ENCODE measurements at places on chromosomes 4 and X.
A peak's percentile ranks its signal among the peaks of the same experiment; 100 is the strongest.

DNA sequence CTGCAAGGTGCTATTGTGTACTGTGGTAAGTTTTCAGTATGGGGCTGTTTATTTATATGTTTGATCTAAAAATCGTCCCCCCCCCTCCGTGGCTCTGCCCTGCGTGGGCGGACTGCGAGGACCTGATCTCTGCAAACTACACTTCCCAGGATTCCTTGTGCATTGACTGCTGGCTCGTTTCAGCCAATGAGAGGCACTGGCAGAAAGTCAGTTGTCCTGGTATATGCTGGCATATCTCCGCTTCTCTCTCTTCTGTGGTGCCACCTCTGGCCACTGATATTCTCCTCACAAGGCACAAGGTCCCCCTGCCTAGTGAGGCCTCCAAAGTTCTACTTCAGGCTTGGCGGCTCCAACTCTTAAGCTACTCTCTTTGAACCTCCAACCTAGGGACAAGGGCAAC lies 168.8 kb upstream of the ZFP42 start:
- no peak for DNase-seq

DNA sequence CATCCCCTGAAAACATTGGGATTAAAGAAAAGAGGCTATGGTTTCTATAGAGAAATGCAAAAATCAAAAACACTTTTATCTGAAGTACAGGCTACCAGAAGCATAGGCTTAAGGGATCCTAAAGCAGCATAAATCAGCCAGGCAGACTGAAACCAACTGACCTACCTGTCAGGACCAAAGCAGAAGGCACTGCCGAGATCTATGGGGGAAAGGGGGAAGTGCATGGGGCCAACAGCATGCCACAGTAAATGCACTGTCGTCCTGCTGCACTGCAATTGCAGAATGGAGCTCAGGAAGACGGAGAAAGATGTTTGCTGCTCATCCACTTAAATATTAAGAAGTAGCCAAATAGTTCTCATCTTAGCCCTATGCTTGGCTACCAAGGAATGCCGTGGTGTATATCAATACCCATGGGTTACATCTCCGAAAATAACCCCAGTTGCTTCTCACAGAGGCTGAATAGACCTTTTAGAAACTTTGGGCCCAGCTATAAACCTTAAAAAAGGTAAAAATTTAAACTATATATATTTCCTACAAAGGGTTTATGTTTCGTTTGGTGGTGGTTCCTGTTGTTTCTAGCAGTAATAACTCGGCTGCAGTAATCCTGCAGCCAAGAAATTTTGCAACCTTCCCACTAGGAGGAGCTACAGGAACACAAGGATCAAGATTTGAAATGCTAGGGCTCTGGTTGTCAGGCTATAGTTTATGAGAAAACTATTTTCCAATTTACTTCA lies 312.2 kb upstream of the DIAPH2 start:
- DNase-seq = peak; percentile 49

DNA sequence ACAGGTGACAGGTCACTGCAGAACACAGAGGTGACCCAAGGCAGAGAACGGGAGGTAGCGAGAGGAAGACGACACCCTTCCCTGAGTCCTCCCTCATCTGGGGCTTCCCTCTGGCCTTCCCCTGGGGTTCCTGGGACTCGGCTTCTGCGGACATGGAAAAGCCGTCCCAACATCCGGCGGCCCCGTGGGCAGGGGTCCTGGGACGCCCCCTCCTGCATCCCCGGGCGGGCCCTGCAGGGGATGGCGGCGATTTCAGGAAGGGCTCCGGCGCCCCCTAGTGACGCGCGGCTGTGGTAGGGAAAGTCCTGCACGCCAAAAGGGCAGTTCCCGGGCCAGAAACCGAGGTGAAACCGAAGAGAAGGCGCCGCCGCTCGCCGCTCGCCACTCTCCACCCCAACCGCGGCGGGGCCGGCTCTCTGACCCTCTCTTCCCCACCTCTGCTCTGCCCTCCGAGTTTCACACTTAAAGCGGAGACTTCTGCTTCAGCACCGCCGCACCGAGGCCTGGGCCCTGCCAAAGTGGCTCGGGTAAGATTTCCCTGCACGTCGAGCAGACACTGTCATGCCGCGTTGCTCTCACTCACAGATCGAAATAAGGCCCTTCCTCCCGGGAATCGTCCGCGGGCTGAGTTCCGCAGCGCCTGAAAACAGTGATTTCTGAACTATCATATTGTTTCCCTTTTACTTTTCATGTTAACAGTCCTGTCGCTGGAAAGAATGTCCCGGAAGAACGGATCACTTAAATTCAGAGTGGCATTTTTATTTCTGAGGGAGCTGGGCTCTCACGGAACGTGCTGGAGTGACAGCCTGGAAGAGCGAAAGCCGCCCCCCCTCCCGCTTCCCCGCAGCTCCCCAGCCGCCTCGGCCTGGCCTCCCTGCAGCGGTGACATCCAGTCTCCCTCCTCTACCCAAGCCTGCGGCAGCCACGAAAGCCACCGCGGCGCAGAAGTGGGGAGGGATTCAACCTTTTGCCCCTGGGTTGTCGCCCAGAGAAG lies 110.6 kb downstream of the DCTD start:
- peak; percentile 69 for DNase-seq

DNA sequence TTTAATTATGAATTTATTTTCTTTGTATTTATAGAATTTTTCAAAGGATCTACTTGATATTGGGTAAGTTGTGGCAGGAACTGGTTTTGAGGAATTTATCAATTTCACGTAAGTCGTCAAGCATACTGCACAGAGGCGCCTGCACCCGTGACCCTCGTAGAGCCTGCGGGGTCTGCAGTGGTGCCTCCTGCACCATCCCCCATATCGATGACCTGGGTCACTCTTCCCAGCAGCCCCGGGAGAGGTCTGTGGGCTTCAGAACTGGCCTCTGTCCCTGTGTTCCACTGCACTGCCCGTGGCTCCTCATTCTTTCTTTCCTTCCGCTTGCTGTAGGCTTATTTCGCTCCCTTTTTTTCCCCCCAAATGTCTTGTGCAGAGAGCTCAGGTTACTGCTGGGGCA lies 31.5 kb upstream of the CPLX1 start:
- no peak for DNase-seq

DNA sequence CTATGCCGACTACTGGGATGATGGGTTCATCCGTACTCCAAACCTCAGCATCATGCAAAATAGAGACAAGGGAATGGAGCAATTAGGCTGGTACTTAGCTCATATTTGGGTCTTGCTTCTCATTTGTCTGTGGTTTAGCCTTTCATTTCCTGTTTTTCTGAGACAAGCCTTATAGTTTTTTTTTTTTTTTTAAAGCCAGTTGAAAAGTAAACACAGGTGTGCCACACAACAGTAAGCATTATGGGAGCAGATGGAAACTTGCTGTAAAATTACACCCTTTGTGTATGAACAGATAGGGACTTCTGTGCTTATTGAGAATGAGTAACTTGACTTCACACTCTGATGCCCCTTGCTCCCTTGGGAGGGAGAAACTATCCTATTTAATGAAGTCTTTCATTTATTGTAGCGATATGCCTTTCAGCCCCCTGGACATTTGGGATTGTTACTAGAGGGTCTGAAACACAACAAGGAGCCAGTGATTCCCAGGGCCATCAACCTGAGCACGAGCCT lies 13.7 kb downstream of the RASSF6 start:
- no peak for DNase-seq

- no peak for DNase-seq
Measured at GRCh38 chr4:154612472-154613414, at the start of gene FGG. Gene FGG, minus strand, starts transcription at chr4:154612656. Its CDS starts 47 bp downstream, at chr4:154612609.

DNA sequence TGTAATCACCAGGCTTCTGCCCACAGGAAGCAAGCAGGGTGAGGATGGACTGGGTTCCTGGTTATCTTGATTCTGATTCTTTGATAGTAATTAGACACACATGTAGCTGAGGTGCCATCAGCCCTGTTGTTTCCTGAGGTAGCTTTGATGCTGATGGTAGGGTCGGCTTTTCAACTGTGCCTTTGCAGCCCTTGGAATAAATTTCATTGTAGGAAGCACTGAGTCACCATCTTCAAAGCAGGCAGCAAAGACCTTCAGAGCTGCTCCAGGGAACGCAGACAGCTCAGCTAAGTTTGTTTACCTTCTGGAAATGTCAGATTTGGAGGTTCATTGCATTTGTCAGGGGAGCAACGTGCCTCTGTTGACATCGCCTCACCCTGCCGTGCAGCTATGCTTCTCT lies 135.4 kb downstream of the ASMT start:
- no peak for DNase-seq

- peak; percentile 80 for DNase-seq
Measured at GRCh38 chrX:37846934-37847732, at the start of gene DYNLT3. Gene DYNLT3, minus strand, starts transcription at chrX:37847571. Its CDS starts 61 bp downstream, at chrX:37847510.

DNA sequence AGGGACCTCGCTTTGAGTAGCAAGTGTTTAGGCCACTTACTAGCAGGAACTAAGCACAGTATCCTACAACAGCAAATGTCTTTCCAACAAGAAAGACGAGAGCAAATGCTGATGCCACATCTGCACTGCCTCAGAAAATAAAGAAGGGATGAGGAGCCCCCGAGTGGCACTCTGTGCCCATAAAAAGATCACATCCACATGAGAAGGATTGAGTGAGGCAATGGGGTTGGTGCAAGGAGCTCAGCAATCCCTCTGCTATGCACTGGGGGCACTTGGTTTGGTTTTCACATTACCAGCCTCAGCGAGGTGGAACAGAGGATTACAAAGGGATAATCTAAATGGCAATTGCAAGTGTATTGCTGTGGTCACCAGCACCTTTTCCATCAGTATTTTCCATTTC lies 252.8 kb upstream of the SLC7A11 start:
- DNase-seq = no peak

DNA sequence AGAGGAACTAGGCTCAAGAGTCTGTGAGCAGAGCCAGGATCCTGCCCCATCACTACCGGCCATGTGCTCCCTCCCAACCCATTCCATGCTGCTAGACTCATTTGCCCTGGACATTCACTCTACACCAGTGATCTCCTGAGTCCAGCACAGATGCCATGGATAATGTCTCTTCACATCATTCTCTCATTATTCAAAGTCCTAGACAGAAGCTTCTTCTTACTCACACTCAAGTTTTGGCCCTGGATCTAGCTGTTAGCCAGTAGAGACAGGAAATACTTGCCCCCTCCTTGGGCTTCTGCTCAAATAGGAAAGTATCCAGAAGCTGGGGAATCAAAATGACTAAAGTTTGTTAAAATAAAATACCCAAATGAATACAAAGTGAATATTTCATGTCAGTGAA lies 266.8 kb upstream of the LDB2 start:
- DNase-seq = no peak

DNA sequence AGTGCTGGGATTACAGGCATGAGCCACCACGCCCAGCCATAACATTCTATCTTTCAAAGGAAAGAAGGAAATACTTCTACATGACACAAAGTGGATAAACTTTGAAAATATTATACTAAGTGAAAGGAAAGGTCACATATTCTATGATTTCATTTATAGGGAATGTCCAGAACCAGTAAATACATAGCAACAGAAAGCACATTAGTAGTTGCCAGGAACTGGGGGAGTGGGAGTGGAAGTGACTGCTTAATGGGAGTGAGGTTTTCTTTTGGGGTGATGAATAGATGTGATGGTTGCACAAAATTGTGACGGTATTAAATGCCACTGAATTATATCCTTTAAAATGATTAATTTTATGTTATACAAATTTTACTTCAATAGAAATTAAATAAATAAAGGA lies 95.7 kb upstream of the IL15 start:
- peak; percentile 74 for DNase-seq

GRCh38 chrX:110251526-110251925 lies 66.4 kb downstream of the AMMECR1 start:
- no peak for DNase-seq

DNA sequence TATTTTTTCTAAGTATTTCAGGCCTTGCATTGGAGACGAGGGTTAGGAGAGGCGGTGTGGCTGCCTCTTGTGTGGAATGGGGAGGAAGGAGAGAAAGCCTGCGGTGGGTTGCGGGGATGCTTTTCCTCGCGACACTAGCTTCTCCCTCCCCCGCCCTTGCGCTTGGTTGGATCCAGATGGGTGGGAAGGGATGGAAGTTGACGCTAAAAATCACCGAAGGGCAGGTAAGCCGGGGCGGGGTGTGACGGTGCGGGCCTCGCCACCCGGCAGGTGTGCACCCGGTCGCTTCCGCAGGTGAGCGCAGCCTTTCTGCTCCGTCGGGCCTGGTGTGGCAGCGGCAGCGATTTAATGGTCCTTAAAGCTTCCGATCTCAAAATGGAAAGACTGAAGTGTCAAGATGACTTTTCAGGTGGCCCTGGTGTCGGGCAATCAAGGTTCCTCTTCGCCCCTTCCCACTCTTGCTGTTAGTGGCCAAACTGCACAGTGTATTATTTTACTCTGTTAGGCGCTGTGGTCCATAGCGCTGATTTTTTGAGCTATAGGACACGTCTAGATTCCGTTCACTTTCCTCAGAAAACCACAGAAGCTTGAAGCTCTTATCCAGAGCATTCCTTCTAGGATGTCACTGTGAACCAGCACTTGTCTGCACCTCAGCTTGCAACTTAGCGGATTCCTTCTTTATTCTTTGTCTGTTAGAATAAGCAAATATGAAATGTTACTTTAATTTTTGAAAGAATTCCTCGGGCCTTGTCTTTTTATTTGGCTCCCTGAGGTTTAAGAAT lies 765 bp downstream of the ENOPH1 start:
- peak; percentile 43 for DNase-seq

DNA sequence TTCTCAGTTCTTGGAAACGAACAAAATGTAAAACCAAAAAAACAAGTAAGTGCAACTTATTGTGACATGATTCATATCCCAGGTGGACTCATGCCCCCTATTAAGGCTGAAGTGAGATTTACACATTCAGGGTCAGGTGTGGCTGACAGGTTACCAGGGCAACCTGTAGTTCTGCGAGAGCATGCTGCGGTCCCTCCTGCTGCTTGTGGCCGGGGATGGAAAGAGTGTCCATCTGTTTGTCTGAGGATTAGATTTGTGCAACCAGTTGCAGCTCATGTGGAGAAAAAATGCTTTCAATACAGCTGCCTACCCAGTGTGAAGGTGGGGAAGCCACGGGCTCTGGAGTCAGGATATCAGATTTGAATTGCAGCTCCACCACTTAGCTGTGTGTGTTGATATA lies 78.8 kb downstream of the FAM184B start:
- no peak for DNase-seq

- peak; percentile 33 for DNase-seq
Measured at GRCh38 chrX:155094468-155095061, 23.3 kb downstream of the BRCC3 start.

- DNase-seq = no peak
Measured at GRCh38 chrX:18351784-18352183, 2.7 kb downstream of the SCML2 start.

DNA sequence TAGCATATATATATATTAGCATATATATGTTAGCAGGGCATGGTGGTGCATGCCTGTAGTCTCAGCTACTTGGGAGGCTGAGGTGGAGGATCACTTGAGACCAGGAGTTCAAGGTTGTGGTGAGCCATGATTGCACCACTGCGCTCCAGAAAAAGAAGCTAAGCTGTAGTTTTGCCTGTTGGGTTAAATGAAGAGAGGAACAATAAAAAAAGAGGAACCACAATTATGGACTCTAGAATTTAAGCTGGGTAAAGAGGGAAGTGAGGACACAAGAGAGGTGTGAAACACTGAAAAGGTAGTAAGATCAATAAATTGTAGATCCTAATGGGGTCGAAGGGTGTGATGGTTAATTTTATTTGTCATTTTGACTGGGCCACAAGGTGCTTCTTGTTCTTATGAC lies 40.5 kb upstream of the HSD17B10 start:
- no peak for DNase-seq

GRCh38 chr4:8308144-8308543 lies 38.6 kb downstream of the HTRA3 start:
- no peak for DNase-seq

- peak; percentile 81 for DNase-seq
Measured at GRCh38 chrX:40262157-40263013, 164.6 kb upstream of the BCOR start.

- DNase-seq = no peak
Measured at GRCh38 chr4:93174598-93174997, 654.0 kb upstream of the ATOH1 start.

- peak; percentile 71 for DNase-seq
Measured at GRCh38 chr4:86664959-86665358, 70.8 kb downstream of the PTPN13 start.

Measured in fibroblast of skin of back (primary cell).